ENCODE measurements at places on chromosomes 2 and 18.
A peak's percentile ranks its signal among the peaks of the same experiment; 100 is the strongest.

- no peak for DNase-seq
These were observed 46.6 kb downstream of the SCN1A start for GRCh38 chr2:166081131-166081632.

GRCh38 chr2:234467289-234467688, 29.6 kb downstream of the ARL4C start:
- no peak for DNase-seq

- no peak for DNase-seq
These were observed 179.8 kb upstream of the TRIB2 start for GRCh38 chr2:12536976-12537375.

DNA sequence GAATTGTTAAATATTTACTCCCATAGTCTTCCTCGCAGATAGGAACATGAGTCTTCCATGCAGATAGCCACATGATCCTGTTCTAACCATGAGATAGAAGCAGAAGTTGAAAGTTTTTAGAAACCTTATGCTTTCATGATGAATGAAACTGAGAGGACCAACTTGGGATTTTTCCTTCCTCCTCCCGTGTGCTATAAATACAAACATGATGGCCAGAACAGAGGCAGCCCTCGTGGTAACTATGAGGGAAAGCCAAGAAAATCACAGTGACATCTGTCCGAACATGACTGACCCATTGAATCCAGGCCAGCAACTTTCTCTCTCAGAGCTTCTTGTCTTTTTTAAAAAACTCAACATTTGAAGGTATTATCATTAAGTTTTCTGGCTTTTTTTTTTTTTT, 78.5 kb downstream of the ACAA2 start:
- no peak for DNase-seq

DNA sequence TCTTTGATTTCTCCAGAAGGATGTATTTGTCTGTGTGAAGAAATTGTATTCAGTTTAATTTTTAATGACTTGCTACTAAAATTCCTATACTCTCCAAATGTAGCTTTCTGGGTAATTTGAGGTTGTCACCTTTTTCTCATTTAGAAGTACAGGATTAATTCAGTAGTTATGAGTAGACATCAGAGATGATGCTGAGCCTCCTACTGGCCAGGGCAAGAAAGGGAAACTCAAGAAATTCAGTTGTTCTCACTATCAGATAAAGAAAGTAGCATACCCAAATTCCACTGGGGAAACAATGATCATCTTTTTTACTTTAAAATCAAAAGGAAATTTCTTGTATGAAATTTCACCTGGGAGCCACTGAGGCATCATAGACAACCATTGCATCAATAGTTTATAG, 199.4 kb downstream of the SATB2 start:
- no peak for DNase-seq

DNA sequence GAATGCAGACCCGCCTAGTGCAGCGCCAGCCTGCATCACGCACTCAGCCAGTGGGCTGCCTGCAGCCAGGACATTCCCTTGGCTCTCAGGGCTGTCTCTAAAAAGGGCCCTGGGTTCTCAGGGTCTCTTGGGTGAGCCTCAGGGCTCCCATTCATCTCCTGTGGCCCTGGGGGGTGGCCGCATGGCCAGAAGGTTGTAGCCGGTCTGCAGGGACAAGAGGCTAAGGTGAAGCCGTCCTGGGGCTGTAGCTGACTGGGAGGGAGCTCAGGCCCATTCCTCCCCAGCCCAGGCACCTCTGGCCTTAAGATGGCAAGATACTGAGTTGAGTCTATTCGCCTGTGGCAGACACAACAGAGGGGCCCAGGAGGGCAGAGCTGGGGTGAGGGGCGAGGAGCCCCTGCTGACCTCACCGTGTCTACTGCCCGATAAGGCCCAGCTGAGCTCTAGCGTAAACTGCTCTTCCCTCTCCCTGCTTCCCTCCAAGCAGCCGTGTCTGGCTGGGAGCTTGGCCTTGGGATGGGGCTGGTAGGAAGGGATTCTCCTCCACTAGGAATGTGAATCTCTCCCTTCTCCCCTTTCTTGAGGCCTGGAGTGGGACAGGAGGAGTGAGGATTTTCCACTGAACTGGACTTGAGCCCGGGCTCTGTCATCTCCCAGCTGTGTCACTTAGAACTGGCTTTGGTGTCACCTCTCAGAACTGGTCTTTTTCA, 37.9 kb downstream of the INHBB start:
- no peak for DNase-seq

DNA sequence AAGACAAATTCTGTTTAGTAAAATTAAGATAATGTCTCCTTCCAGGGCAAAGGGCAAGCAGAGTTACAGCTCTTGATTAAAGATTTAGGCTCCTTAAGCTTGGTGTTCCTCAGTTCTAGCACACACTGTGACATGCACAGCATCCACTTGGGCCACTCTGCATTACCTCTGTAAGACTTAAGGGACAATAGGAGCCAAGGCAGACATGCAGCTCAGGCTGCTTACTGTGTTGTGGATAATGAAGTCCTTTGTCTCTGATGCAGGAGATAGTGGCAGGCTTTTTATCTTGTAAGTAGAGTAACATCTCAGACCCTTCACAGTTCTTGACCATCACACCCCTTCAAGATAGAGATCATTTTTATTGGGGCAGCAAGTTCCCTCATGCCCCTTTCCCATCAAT, 31.2 kb downstream of the RBM45 start:
- DNase-seq: no peak

DNA sequence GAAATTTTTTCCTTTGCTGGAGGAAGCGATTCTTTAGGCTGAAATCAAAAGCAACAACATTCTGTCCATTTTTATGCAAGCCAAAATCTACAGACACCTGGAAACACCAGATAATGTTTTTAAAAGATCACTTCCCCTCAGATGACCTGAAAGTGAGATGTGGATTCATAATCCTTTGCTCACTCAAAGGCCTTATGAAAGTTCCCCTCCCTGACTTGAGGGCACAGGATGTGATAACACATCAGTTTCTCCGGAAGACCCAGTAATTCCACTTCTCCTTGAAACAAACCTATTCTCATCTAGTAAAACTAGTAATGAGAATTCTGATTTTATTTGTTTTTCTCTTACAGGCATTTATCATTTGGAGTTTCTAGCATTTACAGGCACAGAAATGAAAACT, 218.3 kb upstream of the RND3 start:
- no peak for DNase-seq

DNA sequence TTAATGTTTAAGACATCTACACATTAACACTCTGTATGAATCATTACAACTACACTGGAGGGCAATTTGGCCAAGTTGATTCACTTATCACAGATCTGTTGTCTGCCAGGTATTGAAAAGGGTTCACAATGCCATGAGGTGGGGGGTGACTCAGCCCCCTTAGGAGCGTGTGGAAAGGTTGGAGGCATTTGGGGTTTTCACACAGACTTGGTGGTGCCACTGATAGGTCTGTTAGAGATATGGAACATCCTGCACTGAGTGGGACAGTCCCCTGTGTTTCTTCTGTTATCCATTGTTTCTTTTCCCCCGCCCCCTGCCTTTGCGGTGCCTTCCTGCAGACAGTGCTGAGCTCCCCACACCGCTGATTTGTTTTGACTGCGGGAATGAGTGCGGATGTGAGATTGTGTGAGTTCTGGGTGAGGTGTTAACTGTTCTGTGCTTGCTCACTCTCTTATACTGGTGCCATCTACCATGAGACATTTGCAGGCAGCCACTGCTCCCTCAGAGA, 9.3 kb upstream of the TSN start:
- DNase-seq: peak; percentile 65

GRCh38 chr18:75506913-75507312, 79.4 kb upstream of the SMIM21 start:
- no peak for DNase-seq

- no peak for DNase-seq
These were observed 15.8 kb upstream of the ATOH8 start for GRCh38 chr2:85737961-85738360.

DNA sequence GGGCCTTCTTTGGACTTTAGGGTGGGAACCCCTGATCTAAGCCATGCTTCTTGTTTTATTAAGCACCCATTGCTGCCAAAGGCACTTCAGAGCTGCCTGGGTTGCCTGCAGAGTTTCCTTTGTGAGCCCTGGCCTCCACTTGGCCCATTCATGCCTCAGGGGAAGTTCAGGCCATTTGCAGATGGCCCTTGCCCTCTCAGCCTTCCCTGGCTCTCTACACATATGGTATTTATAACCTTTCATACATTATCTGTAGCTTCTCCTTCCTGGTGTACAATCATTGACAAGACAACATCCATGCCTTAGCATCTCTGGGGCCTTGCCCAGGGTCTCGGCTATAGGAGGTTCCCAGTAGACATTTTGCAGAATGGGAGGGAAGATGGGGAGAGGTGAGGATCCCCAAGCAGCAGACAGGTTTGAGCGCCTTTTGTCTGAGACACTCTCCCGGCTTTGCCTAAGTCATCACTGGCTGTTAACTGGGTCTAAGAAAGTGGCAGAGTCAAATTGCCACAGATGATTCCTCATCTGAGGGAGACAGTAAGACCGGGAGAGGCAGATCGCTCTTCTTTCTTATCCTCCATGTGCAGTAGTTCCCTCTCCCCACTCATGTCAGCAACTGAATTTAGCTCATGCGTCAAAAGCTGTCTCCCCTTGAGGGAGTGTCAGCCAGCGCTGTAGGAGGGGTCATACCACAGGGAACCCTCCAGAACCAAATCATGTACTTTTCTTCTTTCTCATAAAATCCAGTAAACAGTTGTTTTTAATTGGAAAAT, 2.7 kb downstream of the EHD3 start:
- DNase-seq: no peak

- DNase-seq: no peak
These were observed 58.2 kb upstream of the FZD7 start for GRCh38 chr2:201975434-201975833.

GRCh38 chr2:85430752-85431569, 12.4 kb downstream of the SH2D6 start:
- no peak for DNase-seq

- no peak for DNase-seq
These were observed 5.5 kb upstream of the ARL4C start for GRCh38 chr2:234502285-234502918.

DNA sequence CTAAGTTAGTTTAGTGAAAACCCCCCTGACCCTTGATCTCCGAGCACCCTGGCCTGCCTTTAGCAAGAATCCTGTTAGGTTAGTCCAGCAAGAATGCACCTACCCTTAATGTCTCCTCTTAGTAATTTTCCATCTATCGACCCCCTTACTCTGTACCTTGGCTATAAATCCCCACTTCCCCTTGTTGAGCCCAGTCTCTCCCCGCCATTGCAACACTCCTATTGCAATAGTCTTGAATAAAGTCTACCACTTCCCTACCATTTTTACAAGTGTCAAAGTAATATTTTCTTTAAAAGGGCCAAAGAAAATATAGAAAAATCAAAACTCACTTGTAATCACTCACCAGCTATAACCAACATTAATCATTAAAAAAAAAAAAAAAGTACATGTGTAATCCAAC, 4.2 kb upstream of the ZBTB7C start:
- no peak for DNase-seq

- DNase-seq: no peak
These were observed 373.6 kb downstream of the CDH7 start for GRCh38 chr18:66124394-66124793.

- no peak for DNase-seq
These were observed 5.2 kb downstream of the ZNF638 start for GRCh38 chr2:71336802-71337201.

DNA sequence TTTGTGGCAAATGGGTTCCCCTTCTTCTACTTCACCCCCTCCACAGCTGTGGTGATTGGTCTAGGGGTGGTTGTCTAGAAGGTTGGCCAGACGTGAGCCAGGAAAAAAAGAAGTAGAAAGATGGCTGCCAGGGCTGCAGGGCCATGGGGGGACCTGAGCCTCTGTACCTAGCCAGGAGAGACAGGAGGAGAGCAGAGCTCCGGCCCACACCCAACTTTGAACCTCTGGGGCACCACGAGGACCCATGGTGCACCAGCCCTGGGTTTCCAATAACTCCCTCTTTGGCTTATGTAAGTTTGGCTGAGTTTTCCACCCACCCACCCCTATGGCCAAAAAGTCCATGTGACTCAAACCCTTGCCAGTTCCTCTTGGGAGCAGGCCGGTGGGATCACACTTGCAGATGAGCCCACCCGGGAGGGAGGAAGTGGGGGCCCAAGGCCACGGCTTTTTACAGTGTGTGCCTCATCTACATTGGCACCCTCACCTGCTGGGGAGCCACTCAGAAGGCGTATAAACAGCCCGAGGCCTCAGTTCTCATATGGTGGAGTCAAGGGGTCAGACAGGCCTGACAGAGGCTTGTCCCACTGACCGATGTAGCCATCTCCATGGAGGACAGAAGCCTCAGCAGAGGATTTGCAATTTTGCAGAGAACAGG, 293.1 kb upstream of the HDAC4 start:
- no peak for DNase-seq

DNA sequence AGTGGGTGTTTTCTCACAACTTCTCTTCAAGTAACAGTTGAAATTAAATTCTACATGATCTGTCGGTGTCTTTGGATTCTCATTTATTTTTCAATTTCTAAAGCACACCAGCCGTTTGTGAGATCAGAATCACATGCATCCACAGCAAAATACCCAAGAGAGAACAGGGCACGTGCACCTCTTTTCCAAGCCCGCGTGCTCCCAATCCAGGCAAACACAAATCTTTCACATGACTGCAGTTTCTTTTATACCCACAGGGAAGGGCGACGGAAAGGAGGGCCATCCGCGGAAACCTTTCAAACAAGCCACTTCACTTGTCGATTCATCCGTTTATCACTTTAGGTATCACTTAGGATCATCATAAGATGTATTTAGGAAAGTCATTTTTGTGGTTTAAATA, 13.0 kb upstream of the DAPL1 start:
- no peak for DNase-seq

- DNase-seq: peak; percentile 78
These were observed at the start of gene CCDC85A for GRCh38 chr2:56183643-56184499. Gene CCDC85A, plus strand, starts transcription at chr2:56183990. Its CDS starts 635 bp downstream, at chr2:56184625.

DNA sequence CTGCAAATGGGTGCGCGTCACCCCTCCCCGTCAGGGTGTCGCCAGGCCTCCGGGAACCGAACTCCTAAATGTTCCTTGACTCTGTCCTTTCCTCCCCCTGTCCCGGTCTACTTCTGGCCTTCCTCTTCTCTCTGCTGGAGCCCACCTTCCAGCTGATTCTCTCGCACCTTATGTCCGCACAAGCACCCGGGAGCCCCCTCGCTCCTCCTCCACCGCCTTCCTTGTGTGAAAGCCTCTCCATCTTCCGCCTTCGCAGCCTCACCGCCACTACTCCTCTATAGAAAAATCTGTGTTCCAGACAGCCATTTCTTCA, 627 bp upstream of the KIF3C start:
- no peak for DNase-seq

DNA sequence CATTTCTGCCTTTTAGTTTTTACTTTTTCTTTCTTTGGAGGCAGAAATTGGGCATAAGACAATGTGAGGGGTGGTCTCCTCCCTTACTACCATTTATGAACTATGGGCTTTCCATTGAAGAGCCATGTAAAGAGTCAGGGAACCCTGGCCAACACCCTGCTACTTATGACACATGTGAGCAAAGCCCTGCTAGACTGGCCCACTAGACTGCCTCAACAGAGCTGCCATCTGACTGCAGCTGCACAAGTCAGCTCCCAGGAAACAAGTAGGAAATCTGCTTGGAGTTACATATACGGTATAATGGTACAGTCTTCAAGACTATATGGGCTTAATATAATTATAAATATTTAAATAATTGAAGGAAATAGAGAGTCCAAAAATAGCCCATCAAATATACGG, 816.8 kb downstream of the TRIB2 start:
- DNase-seq: no peak

GRCh38 chr2:178455947-178456346, 4.8 kb downstream of the PJVK start:
- no peak for DNase-seq

- no peak for DNase-seq
These were observed 142.7 kb upstream of the FOSL2 start for GRCh38 chr2:28250006-28250405.
